ENCODE measurements at places on chromosomes 12 and 14. TPM values are rescaled to one million over a fixed set of nuclear protein-coding genes. Genes with fewer than 3 reads are reported as not detected.

DNA sequence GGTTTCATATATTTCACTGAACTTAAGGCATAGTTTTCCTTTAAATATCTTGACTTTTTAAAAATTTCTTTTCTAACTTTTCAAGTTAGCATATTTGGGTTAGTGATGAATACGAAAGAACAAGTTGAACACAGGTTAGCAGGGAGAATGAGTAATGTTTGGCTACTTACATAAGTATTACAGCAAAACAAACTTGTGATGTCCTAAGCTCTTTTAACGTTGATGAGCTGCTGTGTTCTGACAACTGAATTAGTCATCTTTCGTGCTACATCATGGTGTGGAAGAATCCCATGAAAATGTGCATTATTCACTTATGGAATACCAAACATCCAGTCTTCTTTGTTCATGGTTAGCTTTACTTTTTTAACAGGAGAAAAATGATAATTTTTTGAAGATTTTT lies 36.3 kb upstream of the PDZRN4 start:
- no peaks in the 10 kb centered on the region for H3K4me1 ChIP-seq
- no peak for DNase-seq
- H3K4me3 ChIP-seq, result no peak overlapping the region
- no peak overlapping the region for H3K27ac ChIP-seq

The CELA1 gene
- total RNA-seq, result not detected

The DGKA gene
- total RNA-seq, result 22.2 TPM

The SOX5 gene
- 16.8 TPM for total RNA-seq

The C12orf50 gene
- not detected for total RNA-seq

DNA sequence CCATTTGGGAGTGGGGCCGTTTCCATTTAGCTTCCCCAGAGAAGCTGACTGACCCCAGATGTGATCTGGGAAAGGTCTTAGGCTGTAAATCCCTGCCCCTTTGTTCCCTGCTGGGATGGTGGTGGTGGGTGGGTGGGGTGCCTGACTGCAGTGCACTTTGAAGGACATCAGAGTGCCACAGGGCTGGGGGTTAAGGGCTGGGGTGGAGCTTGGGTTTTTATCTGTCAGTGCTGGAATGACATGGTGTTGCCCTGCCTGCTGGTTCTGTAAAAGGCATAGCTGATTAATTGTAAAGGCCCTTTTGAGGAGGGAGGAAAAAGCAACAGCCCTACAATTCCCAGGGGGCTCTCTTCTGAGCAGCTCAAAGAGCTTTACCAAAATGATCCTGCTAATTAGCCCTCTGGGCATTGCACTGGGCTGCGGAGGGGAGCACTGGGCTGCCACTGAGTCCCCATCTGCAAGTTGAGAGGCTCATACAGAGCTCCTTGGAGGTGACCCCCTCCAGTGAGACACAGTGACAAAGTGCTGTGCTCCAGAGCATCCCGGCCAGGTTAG lies 21.1 kb downstream of the PLEKHG3 start:
- no peak overlapping the region for H3K4me3 ChIP-seq
- H3K4me1 ChIP-seq, result peaks cover 61% of the 10 kb centered on the region
- no peak for DNase-seq
- peaks cover 12% of the 10 kb centered on the region for H3K36me3 ChIP-seq

DNA sequence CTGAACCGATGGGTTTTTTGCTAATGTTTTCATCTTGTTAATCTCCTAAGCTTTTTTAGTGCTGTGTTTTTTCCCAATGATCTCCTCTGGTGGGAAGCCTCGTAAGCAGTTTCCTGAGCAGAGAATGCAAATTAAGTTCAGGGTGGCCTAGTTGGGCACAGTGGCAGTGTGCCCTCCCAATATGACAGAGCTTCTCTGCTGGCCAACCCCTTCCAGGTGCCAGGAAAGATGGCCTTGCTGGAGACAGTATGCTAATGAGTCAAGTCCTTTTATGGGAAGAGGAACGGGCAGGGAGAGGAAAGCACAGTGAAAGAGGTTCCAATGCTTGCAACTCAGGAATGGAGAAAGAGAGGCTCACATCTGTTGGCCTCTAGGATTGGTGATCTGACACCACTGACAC lies 115.8 kb downstream of the GCH1 start:
- H3K27me3 ChIP-seq, result no peaks in the 10 kb centered on the region
- no peak overlapping the region for H3K4me3 ChIP-seq
- H3K27ac ChIP-seq, result no peak overlapping the region

DNA sequence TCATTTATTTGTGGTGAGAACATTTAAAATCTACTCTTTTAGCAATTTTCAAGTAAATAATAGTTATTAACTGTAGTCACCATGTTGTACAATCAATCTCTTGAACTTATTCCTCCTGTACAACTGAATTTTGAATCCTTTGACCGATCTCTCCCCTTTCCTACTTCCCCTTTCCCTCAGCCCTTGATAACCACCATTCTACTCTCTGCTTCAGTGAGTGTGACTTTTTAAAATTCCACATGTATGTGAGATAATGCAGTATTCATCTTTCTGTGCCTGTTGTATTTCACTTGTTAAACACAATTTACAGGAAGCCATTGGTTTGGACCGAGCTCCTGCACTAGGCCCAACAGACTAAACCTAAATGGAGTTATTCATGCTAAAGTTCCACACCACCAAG lies 458.9 kb upstream of the PDE3A start:
- no peak overlapping the region for H3K27ac ChIP-seq
- H3K4me3 ChIP-seq, result no peak overlapping the region
- no peak for DNase-seq
- H3K36me3 ChIP-seq, result no peaks in the 10 kb centered on the region
- H3K27me3 ChIP-seq, result no peaks in the 10 kb centered on the region
- no peaks in the 10 kb centered on the region for H3K4me1 ChIP-seq

Measured in Caco-2 (cell line).